HCEC 1CT (cell line): ENCODE measurements at places on chromosomes 2 and 18.

GRCh38 chr2:225735844-225736243 lies 336.3 kb downstream of the NYAP2 start:
- peak; percentile 85 for DNase-seq

- DNase-seq = no peak
These were observed 464 bp downstream of the COL4A4 start for GRCh38 chr2:227163485-227163997.

DNA sequence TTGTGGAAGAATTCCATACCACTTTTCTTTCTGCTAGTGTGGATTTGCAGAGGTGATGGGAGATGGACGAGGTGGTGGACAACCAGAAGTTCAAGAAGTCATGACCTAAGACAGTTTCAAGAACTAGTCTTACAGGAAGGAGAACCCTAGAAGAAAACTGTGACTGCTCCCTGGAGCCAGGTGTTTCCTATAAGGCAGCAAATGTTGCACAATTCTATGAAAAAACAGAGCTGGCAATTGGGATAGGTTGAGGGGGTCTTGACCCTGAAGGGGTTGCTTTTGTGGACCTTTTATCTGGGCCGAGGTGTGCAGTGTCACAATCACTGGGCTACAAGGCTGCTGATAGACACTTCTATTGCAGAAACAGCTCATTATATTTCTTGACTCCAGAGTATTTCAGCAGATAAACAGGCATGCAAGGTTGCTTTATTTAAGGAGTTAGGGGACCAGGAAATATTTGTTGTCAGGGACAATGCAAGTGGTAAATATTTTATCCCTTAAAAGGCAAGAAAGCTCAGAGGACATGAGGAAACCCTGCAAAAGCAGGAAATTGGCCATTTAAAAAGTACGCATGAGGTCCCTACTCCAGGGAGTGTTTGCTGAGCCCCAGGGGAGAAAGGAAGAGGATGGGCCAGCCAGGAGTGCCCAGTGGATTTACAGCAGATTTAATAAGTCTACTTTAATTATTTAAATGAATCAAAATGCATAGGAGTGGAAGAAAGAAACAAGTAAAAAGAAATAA lies 22.9 kb downstream of the APCDD1 start:
- DNase-seq = no peak

GRCh38 chr2:204432196-204432595 lies 113.1 kb upstream of the PARD3B start:
- no peak for DNase-seq

- DNase-seq = no peak
These were observed 5.7 kb downstream of the PPP1R1C start for GRCh38 chr2:181991171-181991885.

DNA sequence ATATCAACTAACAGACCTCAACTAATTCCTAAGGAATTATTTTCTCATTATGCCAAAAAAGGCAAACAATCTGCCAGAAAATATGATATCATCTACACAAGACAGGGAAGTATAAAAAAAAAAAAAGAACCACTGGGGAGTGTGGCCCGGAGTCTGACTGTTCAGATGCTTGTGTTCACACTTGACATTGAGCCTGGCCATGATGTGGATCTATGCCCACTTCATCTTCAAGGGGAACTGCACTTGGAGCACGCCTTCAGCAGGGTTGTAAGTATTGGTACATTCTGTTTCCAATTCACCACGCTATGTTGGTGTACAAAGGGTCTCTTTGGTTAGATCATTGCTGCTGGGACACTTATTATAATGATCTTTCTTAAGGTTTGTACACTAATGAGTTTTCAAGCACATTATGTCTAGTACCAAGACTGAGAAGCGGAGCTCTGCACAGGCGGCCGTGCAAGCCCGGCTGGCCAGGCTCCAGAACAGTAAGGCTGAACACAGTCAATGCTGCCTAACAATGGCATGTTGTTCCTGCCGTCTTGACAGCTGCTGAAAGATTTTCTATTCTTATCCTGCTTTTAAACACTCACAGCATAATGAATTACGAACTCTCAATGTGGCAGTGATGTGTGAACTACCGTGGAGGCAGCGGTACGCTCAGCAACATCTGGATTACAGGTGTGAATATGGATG lies 788.4 kb upstream of the SOX11 start:
- DNase-seq = no peak

DNA sequence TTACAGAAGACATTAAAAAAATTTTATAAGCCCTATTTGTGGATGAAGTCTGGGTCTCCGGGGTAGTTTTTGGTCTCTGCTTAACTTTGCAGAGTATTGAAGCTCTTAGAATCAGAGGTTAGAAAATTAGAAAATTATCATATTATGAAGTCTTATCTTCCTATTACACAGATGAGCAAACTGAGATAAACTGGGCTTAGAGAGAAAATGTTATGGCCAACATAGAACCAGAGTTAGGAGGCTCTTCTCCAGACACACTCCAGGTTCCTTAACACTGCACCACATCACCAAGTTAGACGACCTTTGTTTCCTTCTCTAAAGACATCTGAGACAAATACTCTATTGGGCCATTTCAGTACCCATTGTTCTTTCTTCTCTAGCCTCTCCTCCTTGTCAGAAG lies 36.7 kb upstream of the NEB start:
- DNase-seq = no peak

DNA sequence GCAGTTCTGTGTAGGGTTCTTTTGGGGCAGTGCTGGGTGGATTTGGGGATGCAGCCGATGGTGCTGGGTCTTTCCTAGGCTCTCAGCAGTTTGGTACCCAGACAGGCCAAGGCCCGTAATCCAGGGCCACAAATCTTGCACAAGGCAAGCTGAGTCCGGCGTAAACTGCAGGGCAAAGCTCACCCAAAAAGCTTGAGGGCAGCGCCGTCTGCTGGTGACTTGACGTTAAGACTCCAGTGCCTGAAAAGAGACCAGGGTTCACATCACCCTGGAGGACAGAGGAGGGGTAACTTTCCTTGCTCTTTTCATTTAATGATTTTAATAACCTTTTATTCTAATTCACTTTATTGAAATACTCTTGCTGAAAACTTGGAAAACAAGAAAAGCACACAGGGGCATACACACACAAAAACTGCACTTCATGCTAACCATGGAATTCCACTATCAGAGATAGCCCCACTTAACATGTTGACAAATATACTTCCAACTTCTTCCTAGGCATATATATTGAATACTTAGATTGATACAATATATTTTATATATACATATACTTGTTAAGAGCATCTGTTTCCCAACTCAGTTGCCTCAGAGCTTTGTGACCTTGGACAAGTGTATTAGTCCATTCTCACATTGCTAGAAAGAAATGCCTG lies 38.9 kb downstream of the CNGA3 start:
- DNase-seq = peak; percentile 68

DNA sequence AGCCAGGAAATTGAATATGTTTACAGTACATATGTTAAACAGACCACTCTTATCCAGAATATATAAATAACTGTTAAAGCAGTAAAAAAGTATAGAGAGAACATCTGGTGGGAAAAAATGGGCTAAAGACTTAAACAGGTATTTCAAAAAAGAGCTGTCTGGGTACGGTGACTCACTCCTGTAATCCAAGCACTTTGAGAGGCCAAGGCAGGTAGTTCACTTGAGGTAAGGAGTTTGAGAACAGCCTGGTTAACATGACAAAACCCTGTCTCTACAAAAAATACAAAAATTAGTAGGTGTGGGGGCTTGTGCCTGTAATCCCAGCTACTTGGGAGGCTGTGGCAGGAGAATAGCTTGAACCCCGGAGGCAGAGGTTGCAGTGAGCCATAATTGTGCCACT lies 171.4 kb upstream of the FSIP2 start:
- DNase-seq = no peak

DNA sequence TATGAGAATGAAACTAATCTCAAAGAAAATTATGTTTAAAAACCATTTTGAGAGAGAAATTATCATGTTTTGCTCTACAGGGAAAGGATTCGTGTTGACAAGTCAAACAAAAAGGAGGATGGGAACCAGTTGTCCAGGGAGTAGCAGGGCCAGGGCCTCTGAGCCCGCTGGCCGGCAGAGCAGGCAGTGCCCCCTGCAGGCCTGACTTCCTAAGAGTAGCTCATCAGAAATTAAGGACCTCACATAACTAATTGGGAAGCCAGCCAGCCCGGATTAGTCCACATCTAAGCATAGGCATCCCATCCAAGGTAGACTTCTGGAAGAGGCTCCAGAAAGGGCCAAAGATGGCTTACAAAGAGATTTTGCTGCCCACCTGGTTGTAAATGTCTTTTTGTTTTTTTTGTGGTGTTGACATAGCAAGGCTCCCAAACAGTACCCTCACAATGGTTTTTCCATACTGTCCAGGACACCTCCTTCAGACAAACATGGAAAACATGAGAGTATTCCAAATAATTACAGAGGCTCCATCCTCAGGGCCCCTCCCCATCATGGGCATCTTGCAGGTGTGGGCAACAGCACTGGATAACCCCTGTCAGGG lies 241.2 kb upstream of the TANK start:
- peak; percentile 78 for DNase-seq

GRCh38 chr2:140392824-140393223 lies 1612.6 kb upstream of the NXPH2 start:
- DNase-seq = peak; percentile 12

- DNase-seq = peak; percentile 16
These were observed 382.6 kb upstream of the ZNF804A start for GRCh38 chr2:184215745-184216144.
